SHP77 treated with DMSO at 0.1 percent for 48 hours (cell line): ENCODE measurements at places on chromosomes 7 and 10.

DNA sequence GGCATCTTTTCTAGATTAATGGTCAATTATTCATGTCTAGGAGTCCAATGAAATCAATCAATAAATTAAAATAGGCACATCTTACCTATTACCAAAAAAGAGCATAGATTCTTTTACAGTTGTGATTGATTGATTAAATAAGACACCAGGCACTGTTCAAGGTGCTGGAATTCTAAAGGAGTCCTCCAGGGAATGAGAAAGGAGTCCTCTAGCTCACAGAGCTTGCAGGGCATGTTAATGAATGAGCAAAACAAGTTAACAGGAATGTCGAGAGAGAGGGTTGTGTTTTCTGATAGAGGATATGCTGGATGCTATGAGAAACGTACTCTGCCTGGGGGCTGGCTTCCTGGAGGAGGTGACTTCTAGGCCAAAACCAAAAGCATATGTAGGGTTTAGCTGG, 191.4 kb downstream of the BMPER start:
- no peak for DNase-seq

DNA sequence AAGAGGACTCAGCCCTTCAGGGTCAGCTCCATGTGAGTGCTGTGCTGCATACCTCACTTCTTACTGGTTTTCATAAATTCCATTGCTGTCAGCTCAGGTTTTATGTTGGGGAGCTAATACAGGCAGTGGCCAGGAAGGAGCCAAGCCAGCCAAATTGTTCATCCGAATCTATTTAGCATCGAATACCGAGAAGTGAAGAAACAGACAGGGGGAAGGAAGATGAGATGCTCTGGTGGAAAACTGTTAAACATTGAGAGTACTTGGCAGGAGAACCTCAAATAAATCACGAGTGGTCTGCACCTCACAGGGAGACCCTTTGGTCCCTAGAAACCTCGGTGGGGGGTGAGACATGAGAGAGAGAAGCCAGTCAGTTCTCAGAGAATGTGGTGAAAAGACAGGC, 196.0 kb upstream of the TMEM72 start:
- DNase-seq, result no peak

- DNase-seq, result no peak
Measured at GRCh38 chr7:158117341-158118222, 470.0 kb downstream of the PTPRN2 start.

GRCh38 chr7:27661811-27662489, 733 bp downstream of the HIBADH start:
- no peak for DNase-seq

GRCh38 chr7:33444511-33444910, 315.1 kb downstream of the BBS9 start:
- no peak for DNase-seq

DNA sequence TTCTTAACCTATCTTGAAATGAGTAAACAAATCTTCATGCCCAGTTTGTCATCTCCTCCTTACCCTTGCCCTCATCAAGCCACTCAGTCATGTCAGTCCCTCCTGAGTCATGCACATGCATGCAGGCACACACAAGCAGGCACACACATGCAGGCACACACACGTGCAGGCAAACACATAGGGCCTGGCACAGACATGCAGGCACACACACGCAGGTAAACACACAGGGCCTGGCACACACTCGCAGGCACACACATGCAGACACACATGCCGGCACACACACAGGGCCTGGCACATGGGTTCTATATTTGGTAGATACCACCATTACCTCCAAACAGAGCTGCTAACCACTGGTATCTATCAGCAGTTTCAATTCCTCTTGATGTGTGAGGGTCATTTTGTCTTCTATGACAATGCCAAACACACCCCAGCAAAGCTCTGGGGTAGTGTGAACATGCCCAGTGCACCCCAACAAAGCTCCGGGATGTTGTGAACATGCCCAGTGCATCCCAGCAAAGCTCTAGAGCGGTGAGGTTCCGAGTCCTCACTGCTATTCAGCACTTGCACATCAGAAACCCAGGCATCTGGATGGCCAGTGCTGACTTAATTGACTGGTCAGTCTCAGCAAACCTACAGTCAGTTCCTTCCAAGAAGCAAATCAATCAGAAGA, 563.8 kb downstream of the PTPRN2 start:
- no peak for DNase-seq

GRCh38 chr10:49138361-49138891, 4.6 kb upstream of the FAM170B start:
- DNase-seq, result no peak

DNA sequence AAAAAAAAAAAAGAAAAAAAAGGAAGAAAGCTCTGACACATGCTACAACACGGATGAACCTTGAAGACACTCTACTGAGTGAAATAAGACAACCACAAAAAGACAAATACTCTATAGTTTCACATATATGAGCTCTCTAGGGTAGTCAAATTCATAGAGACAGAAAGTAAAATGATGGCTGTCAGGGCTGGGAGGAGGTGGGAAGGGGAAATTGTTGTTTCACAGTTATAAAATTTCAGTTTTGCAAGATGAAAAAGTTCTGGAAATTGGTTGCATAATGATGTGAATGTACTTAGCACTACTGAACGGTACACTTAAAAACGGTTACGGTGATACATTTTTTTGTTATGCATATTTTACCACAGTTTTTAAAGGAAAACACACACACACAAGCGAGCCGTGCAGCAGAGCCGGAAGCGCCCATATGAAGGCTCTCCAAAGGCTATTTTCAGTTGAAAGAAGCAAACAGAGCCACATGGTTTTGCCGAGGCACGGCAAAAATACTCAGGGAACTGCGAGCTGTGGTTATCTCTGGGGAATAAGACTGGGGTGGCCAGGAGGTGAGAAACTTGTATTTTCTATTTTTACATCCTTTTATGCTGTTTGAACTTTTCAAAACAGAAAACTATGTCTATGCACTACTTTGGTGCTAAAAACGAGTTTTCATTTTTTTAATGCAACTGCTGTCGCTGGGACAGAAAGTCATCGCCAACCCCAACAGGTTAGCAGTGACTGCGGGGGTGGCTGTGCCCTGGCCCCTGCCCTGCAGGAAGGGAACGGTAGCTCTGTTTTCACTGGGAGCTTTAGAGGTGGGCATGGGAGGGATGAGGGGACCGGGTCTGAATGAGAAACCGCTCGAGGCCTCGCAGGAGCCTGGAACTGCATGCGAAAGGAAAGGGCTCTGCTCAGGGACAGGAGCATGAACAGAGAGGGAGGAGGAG, 132.9 kb downstream of the OAT start:
- DNase-seq, result no peak

- DNase-seq, result no peak
Measured at GRCh38 chr10:7593063-7593462, 73.7 kb downstream of the ITIH5 start.
